ENCODE measurements at places on chromosomes 11 and 22.
A peak's percentile ranks its signal among the peaks of the same experiment; 100 is the strongest.

DNA sequence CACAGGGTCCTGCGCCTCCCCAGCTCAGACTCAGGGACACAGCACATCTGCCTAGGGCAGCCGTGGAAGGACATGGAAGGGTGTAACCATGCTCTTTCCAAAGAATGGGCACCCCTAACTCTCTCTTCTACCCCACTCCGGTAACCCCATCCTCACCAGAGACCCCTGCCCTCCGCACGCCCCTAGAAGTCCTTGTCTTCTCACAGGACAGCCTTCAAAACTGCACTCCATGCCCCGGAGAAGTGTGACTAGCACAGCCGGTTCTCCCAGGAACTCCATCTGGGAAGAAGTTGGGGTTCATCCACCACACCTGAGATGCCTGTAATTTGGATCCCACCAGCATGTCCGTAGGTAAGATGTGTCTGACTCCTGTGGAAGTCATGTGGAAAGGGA, 25.0 kb downstream of the P2RY2 start:
- DNase-seq = no peak

DNA sequence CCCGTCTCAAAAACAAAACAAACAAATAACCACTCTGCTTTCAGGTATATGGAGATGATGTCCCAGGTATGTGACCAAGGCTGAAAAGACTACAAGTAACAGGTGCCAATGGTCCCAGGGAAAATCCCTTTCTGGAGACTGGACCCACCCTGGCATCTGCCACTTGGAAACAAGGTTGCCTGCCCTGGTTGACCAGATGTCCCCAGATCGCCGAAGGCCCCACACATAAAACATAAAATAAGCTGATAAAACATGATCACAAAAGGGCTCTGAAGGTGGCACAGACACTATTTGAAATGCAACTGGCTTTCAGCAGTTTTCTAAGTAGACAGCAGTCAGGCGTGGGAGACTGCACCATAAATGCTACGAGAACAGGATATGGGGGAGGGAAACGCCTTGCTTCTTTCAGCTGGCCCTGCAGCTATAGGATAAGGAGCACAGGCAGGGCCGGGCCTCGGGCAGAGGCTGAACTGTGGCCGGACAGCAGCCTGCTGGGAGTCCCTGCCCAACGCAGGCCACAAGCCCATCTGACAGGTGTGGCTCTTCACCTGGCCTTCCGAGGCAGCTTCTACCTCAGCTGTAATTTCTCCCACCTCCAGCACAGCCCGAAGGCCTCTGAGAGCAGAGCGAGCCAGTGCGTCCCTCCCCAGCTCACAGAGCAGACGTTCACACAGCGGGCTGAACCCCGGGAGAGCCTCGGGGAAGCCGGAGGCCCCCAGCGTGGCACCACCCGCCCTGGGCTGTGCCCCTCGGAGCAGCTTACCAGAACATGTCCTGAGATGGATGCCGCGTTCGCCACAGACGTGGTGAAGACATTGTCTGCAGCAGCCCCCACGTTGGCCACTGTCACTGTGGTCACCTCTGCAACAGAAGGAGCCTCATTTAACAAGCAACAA, 4.0 kb downstream of the DEAF1 start:
- no peak for DNase-seq

- no peak for DNase-seq
Measured at GRCh38 chr11:31030138-31030792, 339.3 kb downstream of the DCDC1 start.

DNA sequence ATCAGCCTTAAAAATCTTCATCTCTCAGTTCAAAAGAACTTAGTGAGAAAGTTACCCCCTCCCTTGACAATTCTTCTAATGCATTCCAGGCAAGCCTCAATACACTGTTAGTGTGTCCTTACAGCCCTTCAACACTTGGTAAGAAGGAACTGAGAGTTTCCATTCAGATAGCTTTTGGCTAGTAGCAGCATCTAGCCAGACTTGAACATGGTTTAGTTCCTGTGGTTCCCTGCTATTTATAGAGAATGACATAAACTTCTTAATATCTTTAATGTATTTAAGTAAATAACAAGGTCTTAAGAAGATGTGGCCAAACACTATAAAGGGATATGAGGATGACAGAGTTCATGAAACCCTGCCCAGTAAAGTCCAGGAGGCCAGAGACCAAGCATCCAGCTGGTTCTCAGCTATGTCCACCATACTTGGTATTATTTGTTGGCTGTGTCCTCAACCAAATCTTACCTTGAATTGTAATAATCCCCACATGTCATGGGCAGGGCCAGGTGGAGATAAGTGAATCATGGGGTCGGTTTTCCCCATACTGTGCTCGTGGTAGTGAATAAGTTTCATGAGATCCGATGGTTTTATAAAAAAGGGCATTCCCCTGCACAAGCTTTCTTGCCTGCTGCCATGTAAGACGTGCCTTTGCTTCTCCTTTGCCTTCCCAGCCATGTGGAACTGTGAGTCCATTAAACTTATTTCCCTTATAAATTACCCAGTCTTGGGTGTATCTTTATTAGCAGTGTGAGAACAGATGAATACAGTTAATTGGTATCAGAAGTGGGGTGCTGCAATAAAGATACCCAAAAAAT, 132.4 kb downstream of the LARGE1 start:
- DNase-seq = no peak

DNA sequence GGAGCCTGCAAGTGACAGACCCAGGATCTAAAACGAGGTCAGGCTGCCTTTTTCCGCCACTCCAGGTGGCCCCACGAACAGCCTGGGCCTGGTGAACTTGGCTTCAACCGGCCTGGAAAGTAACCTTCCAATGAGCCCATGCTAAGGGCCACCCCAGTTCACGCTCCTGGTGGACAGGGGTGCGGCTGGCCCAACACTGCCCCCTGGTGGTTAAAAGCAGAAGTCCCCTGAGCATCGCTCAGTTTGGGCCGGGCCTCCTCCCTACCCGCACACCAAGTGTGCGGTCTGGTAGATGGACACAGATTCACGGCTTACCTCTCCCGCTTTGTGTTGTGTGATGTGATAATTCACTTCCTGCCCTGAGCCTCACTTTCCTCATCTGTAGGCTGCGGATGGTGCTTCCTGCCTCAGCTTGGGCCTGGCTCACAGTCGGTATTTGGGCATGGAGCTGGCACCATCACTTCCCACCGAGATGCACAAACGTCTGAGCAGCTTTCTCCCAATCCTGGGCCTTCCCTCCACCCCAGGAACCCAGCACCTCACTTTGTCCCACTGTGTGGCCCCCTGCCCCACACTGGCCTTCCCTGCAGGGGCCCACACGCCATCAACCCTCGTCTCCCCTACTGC, 13.7 kb upstream of the SEC14L3 start:
- peak; percentile 57 for DNase-seq

GRCh38 chr11:94325681-94326080, 21.3 kb downstream of the IZUMO1R start:
- peak; percentile 31 for DNase-seq

DNA sequence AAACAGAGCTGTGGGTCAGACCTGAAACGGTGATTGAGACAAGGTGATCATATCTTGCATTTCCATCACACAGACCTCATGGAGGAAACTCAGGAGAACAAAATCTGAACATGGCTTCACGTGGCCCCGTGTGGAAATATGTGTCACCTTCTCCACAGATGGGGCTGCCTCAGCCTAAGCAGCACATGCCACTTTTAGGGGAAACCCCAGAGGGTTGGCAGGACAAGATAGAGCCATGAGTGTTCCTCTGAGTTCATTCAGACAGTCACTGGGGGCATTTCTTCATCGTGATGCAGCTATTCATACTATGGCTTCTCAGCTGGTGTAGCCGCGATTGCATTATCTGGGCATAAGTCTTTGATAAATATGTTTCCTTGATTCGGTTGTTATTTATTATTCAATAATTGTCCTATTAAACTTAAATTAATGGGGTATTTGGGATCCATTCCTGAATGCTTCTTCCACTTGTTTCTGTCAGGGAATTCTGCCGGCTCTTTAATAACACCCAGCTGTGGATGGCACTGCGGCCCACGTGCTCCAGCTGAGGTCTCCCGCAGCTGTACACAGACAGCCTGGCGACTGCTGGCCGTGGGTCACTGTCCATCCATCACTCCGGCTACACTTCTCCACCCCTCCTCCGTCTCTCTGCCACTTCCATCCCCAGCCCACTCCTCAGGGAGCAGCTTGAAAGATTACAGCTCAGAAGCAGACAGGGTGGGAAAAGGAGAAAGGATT, 485.1 kb downstream of the OPCML start:
- no peak for DNase-seq
